Stimulated activated CD8-positive, alpha-beta memory T cell treated with anti-CD3 and anti-CD28 coated beads, Interleukin-15, amount 100 ng/mL, for 1 hour (primary cell): ENCODE measurements at places on chromosomes 12 and 14.

DNA sequence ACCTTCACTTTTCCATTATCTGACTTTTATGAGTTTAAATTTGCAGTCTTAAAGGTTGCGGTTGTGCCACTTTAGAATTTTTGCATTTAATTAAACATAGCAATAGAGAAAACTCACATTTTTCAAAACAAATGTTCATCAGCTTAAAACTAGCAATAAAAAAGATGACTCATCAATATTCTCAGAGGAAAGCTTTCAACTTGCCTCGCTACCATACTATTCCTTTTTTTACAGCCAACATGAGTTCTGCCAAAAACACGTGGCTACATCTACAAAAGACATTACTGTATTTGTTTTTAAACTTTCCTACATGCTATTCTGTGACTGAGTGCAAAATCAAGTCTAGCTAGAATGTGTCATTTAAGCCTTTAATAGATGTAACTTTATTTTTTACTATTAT is 497.1 kb downstream of the RPS29 start:
- no peak for DNase-seq

GRCh38 chr14:60514741-60515491 is 6.0 kb downstream of the SIX6 start:
- no peak for DNase-seq

- no peak for DNase-seq
These were observed 143.1 kb downstream of the PCNX1 start for GRCh38 chr14:71050227-71050823.

GRCh38 chr14:98956181-98956580 is 315.8 kb downstream of the BCL11B start:
- no peak for DNase-seq

DNA sequence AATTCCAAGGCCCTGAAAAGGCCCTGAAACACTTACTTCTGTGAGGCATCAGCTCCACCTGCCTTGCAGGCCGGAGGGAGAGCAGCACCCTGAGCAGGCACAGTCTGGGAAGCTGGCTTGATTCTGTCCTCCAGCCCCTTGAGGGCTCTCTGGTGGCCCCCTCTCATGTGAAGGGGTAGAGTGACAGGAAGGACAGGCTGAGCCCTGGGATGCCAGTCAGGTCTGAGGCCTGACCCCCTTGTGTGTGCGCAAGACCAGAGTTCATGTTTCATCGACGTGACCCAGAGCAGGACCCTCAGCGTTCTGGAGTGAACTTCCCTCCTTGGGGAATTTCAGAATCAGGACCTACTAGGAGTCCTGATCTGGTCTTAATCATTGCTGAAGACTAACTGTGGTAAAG is 1.3 kb downstream of the RNASE8 start:
- no peak for DNase-seq

DNA sequence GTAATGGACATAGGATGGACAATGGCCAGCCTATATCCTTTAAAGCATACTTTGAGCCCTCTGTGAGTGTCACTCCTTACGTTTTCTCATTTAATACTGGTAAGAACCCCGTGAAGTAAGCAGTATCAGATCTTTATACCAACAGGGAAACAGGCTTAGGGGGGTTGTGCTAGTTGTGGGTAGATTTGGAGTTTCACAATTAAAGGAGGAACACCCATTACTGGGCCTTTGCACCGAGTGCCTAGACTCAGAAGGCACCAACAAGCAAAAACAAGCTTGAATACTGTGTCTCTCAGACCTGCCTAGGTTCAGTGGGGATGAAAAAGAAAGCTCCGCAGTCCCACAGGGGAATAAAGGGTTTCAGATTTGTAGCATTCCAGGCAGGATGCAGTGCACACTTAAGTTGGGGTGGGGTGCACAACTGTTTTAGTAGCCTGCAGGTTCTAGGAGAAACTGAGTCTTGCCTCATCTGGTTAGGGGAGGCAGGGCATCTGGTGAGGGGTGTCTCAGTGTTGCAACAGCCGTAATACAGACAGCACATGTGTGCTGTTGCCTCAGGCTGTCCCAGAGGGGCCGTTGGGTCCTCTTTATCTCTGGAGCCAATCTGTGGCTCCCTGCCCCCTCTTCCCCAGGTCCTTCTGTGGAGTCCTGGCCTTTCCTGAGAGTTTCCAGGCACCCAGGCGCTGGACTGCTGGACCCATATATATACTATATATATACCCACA is 51.2 kb downstream of the IRAK3 start:
- DNase-seq, result no peak

DNA sequence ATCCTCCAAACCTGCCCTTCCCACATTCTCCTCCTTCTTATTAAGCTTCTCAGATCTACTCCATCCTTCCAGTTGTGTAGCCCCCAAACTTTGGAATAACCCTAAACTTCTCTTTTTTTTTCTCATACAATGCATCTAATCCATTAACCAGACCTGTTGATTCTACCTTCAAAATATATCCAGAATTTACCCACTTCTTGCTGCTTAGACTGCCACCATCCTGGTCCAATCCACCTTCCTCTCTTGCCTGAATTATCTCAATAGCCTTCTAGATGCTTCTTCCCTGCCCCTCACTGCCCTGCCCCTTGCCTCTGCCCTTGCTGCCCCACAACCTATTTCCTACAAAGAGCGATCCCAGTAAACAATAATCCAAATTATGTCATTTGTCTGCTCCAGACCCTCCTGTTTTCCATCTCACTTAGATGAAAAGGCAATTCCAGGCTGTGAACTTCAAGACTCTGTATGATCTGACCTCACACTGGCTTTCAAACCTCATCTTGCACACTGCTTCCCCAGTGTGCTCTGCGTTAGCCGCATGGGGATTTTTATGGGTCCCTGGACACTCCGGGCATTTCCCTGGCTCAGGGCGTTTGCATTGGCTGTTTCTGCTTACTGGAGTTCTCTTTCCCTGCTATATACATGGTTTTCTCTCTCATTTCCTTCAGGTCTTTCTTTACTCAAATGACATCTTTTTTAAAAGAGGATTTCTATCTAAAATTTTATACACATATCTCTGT is 42.6 kb upstream of the HIF1A start:
- no peak for DNase-seq

GRCh38 chr14:95248432-95248831 is 71.3 kb downstream of the CLMN start:
- DNase-seq, result no peak

GRCh38 chr12:29245246-29245645 is 96.2 kb downstream of the FAR2 start:
- DNase-seq, result no peak

DNA sequence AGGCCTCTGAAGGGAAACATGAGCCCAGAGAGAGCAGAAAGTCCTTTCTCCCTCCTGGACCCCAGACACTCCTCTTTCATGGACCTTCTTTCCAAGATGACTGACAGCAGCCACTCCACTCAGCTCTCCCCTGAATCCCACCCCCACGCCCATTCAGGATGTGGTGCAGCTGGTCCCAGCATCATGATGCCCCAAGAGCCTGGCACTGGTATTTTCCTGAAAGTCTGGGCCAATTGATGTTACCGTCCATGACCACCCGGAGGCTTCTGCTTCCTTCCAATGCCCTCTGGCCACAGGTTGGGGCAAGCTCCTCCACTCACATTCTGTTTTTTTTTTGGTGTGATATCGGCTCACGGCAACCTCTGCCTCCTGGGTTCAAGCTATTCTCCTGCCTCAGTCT is 112.6 kb downstream of the CALM1 start:
- no peak for DNase-seq

GRCh38 chr12:12976366-12976765 is 23.7 kb downstream of the HEBP1 start:
- DNase-seq, result no peak

DNA sequence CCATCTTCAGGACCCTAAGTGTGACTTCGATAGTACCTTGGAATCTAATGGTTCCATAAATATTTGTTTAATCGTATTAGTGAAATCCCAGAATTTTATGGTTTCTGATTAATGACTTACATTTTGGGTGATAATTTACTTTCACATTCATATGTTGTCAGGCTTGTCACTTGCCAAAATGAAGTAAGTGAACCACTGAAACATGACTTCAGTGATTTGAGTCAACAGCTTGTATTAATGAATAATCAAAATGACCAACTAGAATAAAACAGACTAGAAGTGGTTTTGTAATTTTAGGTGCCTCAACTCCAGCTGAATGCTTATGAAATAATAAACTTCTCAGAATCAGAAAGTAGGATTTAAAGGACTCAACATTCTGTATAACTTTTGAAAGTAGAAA is 517.1 kb downstream of the PRKD1 start:
- no peak for DNase-seq

DNA sequence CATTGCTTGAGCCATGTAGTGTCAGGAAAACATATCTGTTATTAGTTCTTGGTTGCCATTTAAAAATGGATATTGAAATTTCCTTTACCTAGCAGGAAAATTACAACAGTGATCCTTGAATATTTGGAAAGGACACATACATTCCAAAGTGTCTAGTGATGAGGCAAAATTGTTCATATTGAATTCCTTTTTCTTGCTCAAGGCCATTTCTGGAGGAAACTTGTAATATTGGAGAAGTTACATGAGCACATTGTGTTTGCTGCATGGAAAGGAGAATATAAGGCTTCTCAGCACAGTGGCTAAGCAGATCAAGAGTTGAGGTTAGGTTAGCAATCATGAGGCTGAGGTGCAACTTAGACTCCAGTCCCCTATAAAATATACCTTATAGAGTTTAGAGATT is 121.9 kb downstream of the PDE3A start:
- no peak for DNase-seq

DNA sequence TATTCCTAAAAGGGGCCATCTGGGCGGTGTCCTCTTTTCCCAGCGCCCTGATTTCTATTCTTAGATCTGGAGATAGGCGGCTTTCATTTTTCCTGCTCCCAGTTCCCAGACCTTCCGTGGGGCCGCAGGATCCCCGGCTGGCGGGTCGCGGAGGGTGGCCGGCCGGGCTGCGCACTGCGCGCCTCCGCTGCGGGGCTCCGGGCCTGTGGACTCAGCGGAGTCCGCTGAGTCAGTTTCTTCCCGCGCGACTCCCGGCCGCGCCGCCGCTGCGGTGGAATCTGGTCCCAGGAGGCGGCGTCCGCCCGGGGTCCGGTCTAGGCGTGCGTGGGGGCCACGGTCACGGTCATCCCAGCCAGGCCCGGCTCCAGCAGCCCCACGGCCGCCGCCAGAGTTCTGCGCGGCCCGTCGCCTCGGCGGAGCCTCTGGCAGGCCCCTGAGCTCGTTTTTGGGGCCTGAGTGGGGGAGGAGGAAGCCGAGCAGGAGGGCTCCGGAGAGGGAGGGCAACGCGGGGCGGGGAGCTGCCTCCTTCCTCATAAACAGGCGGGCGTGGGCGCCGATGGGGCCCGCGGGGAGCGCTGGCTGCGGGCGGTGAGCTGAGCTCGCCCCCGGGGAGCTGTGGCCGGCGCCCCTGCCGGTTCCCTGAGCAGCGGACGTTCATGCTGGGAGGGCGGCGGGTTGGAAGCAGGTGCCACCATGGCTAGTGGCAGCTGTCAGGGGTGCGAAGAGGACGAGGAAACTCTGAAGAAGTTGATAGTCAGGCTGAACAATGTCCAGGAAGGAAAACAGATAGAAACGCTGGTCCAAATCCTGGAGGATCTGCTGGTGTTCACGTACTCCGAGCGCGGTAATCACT is at the start of gene LRRK2:
Gene LRRK2, plus strand, starts transcription at position 559 of the 853 bp plus-strand sequence. Its CDS starts 135 bp downstream, at position 694.
- DNase-seq, result no peak

GRCh38 chr14:23042162-23042965 is at the start of gene PSMB11:
TSS of gene PSMB11 (plus strand) at chr14:23042212. CDS start at chr14:23042226, 14 bp downstream.
- DNase-seq, result no peak

- no peak for DNase-seq
These were observed 251.1 kb upstream of the BTG1 start for GRCh38 chr12:92396647-92397252.

- no peak for DNase-seq
These were observed 12.2 kb downstream of the GTF2H3 start for GRCh38 chr12:123645878-123646277.

DNA sequence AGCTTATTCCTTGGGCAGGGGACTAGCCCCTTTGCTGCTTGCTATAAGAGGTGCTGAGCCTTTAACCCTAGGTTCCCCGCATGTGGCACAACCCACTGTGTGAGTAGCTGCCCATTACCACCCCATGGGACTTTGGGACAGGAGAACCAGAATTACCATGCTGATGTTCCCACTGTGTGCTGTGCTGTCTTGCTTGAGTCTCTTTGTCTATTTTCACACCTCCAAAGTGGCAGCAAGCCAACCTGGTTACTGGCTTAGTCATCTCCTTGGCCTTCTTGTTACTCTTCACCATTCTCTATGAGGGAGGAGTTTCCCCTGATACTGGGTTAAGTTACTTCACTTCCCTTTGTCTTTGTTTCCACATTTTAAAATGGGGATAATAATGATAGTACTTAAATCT is 73.4 kb upstream of the ETV6 start:
- DNase-seq, result no peak

- no peak for DNase-seq
These were observed 20.3 kb downstream of the MED13L start for GRCh38 chr12:116257215-116257614.

GRCh38 chr12:12447236-12447635 is 90.4 kb downstream of the BORCS5 start:
- no peak for DNase-seq

GRCh38 chr12:130709971-130710732 is 5.9 kb downstream of the RIMBP2 start:
- DNase-seq, result no peak

DNA sequence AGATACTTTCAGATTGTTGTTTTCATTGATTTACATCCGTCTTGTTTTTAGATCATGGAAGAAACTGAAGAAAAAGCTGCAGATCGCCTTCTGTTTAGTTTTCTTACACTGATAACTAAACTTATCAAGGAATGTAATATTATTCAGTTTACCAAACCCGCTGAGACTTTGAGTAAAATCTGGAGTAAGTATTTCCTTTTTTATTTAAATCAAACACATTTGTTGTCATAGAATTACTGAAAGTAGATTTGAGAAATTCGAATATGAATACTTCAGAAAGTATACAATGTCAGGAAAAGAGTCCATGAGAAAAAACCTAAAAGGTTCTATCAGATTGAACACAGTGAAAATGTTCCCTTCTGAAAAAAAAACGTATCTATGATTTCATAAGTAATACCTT is 32.0 kb downstream of the ARL1 start:
- no peak for DNase-seq

DNA sequence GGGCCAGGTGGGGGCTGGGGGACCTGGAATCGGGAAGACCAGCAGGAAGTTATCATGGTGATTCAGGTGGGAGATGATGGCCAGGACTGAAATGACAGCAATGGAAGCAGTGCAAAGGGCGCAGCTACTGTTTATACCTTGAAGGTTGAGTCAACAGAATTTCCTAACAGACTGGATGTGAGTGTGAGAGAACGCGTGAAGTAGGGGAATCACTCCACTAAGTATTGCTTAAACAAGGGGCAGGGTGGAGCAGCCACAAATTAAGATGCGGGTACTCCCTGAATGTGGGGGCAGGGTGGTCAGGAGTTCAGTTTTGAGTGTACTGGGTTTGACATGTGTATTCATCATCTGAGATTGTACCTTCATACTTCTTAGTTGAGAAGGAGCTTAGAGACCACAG is 45.1 kb downstream of the MYF5 start:
- no peak for DNase-seq
